Ureter (tissue), 1 donor: ENCODE measurements at places on chromosomes 4 and X. TPM values are rescaled to one million over a fixed set of nuclear protein-coding genes. Genes with fewer than 3 reads are reported as not detected.

Gene HMGB2
- 51.8 TPM for total RNA-seq

Gene ADGRG2
- total RNA-seq = 1.9 TPM

Gene PAGE2
- not detected for total RNA-seq

Gene KLF8
- total RNA-seq = 22.7 TPM

Gene ADH1A
- total RNA-seq = not detected

Gene COL25A1
- total RNA-seq = 3.4 TPM
